Vagina (tissue), 2 donors: ENCODE measurements at places on chromosomes 1 and 21.

DNA sequence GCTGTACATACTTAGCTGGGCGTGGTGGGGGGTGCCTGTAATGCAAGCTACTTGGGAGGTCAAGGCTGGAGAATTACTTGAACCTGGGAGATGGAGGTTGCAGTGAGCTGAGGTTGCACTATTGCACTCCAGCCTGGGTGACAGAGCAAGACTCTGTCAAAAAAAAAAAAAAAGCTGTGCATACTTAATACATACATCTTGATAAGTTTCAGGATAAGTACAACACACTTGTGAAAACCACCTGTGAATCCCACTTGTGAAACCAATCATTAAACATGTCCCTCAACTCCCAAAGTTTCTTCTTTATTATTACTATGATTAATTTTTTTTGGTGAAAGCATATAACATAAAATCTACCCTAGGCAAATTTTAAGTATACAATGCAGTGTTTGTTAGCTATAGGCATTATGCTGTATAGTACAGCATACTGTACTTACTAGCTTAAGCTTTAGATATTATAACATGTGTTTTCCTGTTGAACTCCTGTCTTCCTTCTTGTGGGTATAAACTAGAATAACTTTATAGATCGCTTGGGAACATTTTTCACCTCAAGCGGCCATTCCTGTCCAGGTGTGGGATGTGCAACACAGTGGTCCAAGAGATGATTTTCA lies 41.4 kb downstream of the DISC1 start:
- no peak for DNase-seq

DNA sequence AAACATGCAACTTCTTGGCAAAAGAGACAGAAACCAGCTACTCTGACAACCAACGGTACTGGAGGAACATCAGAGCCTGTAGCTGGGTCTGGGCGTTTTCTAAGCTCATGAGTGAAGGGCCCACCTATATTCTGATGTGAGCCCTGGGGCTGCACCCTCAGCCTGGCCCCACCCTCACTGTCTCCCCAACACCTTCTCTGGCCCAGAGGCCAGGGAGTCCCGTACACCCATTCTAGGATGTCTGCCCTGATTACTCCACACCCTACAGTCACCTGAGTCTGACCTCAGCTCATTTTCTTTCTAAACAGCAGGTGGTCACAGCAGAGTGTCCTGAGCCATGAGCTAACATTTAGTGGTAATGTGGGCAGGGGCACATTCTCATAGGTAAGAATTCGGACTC lies 439.2 kb downstream of the MATN1 start:
- DNase-seq: peak; percentile 52

DNA sequence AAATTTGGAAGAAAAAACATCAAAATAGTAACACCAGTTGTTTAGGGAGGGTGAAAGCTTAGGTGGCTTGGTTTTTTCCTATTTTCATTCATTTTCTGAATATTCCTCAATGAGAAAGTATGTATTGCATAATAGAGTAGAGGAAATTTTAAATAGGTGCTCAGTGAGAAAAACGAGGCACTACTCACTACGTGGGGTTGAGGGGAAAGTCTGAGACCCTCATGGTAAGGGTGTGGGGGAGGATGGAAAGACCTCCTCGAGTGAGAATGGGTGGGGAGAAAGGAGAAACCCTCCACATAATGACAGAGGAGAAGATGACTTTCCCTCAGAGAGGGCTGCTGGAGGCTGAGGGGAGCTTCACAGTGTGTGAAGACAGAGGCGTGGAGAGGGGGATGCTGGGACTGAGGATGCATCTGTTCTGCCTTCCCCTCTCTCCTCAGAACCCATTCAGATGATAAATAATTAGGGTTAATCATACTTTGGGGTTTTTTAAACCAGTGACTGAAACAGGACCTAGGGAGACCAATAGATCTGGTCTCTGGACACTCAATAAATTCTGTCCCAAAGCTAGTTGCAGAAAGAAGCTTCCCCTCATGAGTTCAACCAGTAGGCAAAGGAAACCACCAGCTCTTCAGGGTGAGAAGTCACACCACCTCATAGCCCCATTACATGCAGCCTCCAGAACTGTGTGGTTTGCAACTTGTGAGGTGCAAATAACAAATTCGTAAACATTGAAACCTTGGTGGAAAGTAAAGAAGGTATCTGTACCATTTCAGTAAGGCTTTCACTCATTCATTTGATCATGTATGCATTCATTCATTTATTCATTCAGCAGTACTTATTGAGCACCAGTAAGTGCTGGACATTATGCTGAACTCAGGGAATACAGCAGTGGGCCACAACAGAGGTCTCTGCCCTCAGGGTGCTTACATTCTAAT lies 17.1 kb downstream of the SLAMF7 start:
- DNase-seq: peak; percentile 10

- no peak for DNase-seq
Measured at GRCh38 chr1:164559342-164560051, 513 bp downstream of the PBX1 start.

- DNase-seq: no peak
Measured at GRCh38 chr1:245671966-245672767, 517.4 kb downstream of the KIF26B start.

- no peak for DNase-seq
Measured at GRCh38 chr1:231329483-231329882, 8.2 kb downstream of the EXOC8 start.

GRCh38 chr1:227887697-227888403 lies 59.9 kb downstream of the WNT9A start:
- DNase-seq: peak; percentile 88

- no peak for DNase-seq
Measured at GRCh38 chr1:153629971-153630370, 1.7 kb downstream of the S100A1 start.

- no peak for DNase-seq
Measured at GRCh38 chr1:47709872-47710231, 272.0 kb downstream of the FOXD2 start.

GRCh38 chr1:184755226-184756065 lies 788 bp upstream of the EDEM3 start:
- DNase-seq: no peak
